ENCODE measurements at places on chromosomes 3 and 15. TPM values are rescaled to one million over a fixed set of nuclear protein-coding genes. Genes with fewer than 3 reads are reported as not detected.
A peak's percentile ranks its signal among the peaks of the same experiment; 100 is the strongest.

DNA sequence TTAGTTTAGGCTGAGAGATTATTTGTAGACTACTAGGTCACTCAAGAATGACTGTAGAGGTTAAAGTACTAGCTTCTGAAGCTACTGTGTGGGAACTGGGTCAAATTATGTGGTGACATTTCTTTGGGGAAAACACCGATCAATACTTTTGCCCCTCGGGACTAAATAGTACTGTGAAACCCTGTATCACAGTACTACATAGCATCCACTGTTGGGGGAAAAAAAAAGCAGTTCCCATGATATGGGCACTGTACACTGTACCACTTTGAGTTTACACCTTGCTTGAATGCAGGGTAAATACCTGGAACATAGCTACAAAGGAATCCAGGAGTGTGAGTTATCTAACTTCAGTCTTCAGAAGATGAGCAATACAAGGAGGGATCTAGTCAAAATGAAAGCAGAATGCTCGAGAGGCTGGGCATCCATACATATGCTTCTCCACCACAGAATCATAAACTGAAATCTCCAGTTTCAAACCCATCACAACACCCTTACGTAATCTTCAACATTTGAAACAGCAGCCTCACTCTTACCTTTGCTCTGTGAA is 311.4 kb downstream of the UNC13C start:
- DNase-seq = no peak

- no peak for DNase-seq
Measured at GRCh38 chr3:64158334-64158733, 66.9 kb downstream of the PRICKLE2 start.

GRCh38 chr3:134892761-134893160 is 97.7 kb downstream of the EPHB1 start:
- DNase-seq = no peak

Gene PATL2
- 17.3 TPM for polyA plus RNA-seq

Gene GOLGA6D
- not detected for polyA plus RNA-seq

DNA sequence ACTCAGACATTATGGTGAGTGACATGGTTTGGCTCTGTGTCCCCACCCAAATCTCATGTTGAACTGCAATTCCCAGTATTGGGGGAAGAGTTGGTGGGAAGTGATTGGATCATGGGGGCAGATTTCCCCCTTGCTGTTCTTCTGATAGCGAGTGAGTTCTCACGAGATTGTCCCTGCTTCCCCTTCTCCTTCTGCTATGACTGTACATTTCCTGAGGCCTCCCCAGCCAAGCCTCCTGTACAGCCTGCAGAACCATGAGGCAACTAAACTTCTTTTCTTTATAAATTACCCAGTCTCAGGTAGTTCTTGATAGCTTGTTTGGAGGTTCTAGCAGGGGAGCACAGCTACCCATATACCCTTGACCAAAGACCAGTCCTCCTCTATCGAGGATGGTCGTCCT is 45.9 kb downstream of the ADAM10 start:
- DNase-seq = no peak

DNA sequence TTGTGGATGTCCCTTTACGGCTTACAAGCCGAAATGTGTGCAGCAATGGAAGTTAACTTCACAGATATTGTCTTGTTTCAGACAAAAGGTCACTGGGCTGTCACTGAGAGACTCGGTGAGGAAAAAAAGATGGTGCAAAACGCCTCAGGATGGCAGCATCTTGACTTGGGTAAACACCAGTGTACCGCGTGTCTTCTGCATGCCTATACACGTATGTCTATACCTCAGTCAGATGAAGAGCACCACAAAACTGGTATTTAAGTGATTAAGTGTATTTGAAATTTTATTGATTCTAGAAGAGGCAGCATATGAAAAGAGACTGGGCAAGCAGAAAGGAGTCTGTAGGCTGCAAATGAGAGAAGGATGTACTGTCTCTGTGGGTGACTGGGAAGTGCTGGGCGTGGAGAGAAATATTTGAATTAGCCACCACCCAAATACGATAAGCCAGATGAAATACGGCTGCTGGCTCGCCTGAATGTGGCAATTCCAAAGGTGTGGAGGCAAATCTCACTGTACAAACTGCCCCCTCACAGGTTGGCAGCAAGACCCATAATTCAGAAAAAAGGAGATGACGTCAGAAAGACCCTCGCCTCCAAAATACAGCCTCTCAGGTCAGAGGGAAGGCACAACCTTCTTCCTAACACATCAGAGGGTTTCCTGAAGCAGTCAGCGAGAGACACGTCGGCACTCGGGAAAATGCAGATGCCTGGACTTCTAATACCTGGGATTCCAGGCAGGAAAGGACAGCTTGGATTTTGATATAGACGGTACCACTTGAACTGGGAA is 53.4 kb upstream of the NEO1 start:
- DNase-seq = no peak

DNA sequence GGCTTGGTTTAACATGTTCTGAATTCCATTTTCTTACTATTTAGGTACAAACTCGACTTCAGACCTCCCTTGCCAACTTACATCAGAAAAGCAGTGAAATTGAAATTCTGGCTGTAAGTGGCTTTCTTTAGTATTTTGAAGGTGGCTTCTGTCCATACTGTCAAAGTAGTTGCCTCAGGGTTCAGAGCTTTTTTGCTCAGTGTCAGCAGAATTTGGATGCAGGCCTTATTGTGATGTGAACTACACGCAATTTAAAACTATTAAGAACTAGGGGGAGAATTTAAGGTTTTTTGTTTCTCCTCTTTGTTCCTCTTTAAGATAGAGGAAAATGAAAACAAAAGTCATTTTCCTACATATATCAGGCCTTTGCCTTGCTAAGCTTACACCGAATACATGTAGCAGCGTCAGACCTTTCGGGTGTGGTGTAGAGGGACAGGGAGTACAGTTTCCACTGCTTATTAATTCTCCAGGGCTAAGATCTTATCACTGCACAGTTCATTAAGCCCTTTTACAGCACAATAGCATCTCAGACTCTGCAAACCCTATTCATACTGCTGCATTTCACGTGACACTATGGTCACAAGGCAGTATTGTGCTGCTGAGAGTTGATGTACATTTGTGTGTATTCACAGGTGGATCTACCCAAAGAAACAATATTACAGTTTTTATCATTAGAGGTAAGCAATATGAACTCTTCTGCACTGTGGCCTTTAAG is 6.7 kb downstream of the SRP14 start:
- DNase-seq = no peak

DNA sequence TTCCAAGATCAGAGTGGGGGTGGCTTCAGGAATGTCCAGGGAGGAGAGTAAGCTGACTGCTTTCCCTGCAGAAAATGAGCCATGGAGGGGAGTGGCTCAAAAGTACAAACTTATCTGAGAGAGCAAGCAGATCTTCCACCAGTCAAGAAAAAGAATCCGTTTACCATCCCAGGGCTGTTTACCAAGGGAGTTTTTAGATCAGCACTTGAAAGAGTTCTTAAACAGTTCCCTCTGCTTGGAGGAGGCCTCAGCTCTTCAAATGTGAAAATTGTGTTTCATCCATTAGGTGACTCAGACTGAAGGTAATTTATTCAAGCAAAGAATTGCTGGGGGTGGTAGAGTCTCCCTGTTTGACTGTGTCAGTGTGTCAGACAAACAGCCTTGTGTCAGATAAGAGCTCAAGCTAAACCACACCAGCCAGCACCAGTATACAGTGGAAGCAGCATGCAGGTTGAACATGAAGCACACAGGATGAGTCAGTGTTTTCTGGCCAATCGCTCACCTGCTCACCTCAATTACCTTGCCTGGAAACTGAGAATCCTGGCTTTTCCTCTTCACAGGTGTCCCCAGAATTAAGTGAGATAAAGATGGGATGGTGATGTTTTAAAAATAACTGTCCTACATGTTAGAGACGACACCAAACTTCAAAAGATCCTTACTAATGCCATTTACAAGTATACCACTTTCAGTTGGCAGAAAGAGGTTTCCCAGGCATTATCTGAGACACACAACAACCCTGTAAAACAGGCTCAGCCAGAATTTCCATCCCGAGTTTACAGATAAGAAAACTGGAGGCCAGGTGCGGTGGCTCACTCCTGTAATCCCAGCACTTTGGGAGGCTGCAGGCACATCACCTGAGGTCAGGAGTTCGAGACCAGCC is 21.7 kb downstream of the SH3BP5 start:
- peak; percentile 36 for DNase-seq

DNA sequence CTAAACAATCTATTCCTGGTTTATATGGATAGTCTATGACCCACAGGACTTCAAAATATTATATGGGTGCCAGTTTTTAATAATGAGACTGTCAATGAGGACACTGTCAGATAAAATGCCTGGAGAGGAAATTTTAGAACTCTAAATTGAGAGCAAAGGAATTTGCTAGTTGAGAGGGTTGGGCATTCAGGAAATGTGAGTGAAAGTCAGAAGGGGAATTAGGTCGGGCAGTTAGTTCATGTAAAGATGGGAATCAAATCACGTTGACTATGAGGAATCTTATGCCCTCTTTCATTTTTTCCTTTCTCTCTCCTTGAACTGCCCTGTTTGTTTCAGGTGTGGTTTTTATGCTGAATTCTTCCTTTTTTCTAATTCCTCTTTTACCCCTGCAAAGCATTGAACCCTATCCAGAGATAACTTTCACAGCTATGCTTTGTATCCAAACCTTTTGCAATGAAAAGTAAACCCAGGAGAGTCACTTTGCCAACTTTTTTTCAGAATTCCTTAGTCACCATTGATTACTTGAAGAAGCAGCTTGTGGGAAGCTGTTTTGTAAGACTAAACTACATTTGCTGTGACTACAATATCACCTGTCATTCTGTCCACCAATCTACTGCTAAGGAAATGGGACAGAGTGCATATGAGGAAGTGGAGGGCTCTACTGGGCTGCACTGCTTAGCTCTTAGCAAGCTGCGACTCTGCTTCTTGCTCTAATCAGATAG is 27.8 kb downstream of the CHP1 start:
- DNase-seq = no peak

Data from naive thymus-derived CD4-positive, alpha-beta T cell (primary cell).